ENCODE measurements at places on chromosomes 2 and 18.

GRCh38 chr2:10452312-10452711 lies 4.2 kb upstream of the ODC1 start:
- no peak for DNase-seq

DNA sequence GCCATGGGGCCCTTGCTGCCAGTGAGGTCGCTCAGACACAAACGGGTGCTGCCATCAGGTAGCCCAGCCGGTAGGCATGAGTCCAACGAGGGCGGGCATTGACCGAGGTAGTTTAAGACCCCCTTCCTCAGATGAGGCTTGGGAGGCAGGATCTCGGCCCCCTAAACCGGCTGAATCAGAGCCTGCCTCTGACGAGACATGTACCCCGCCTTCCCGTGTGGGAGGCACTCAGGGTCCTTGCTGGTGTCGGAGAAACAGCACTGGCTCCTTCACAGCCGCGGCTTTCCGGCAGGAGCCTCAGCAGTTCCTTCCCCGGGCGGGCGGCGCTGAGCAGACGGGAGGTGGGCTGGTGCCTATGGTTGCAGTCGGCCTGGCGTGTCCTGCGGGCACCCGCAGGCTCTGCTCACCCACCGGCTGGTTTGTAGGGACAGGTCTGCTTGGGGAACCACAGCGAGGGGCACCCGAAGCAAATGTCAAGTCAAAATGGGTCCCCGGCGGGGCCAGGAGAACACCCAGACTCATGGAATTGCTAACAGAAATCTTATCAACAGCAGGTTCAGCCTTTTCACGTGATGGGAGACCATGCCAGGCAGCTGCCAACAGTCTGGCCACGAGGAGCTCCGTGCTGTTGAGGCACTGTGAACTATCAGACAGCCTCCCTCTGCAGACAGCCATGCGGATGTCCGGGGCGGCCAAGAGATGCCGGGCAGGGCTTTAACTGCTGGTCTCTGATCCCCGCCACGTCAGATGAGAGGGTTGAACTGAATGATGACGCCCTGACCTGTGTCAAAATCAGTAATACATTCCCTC lies 2.8 kb downstream of the KCNG2 start:
- DNase-seq = no peak

GRCh38 chr2:218228366-218229090 lies 11.5 kb downstream of the ARPC2 start:
- DNase-seq = no peak

DNA sequence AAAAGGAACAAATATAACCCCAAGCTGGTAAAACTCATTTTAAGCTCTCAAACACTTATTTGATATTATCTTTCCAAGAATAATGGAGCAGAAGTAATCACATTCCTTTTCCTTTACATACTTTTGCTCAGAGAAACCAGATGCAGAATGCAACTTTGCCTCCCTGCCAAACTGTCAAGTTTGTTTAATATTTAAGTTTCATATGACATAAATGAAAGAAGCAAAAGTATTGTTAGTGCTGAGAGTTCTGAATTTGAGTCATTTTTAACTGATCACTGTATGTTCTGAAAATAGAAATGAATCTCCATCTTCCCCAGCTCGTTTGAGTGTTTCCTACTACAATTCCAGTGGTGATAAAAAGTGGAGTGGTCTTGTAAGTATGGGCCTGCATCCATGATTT lies 423.4 kb downstream of the PID1 start:
- no peak for DNase-seq

- no peak for DNase-seq
Measured at GRCh38 chr2:170217778-170218251, 39.9 kb downstream of the MYO3B start.

DNA sequence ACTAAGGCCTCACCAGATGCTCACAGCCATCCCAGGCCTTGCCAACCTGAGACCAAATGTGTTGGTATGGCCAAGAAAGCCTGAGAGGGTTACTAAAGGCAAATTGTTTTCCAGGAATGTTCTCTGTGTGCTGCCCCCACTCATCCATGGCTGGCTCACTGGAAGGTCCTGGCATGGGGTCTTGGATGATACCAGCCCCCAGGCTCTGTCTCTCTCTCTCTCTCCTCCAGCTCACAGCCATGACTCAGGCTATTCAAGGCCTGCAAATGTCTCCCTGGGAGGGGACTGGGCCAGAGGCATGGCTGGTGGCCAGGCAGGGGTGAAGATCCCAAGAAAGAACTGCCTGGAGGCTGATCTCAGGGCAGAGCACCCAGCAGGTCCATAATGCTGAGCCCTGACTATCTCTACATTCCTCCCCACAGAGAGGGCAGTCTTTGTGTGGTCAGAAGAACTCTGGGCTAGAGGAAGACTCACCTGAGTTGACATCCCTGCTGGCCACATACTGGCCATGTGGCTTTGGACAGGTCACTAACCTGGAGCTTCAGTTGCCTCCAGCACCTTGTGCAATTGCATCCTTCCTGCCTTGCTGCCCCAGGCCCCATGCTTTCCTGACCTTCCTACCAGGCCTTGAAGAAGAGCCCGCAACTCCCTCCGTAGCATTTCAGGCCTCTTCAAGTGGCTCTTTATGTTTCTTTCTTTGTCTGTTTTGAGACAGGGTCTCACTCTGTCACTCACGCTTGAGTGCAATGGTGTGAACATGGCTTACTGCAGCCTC lies 150.4 kb downstream of the ZFP36L2 start:
- no peak for DNase-seq

Data from B cell (primary cell).